ENCODE measurements at places on chromosomes 7 and 10.

DNA sequence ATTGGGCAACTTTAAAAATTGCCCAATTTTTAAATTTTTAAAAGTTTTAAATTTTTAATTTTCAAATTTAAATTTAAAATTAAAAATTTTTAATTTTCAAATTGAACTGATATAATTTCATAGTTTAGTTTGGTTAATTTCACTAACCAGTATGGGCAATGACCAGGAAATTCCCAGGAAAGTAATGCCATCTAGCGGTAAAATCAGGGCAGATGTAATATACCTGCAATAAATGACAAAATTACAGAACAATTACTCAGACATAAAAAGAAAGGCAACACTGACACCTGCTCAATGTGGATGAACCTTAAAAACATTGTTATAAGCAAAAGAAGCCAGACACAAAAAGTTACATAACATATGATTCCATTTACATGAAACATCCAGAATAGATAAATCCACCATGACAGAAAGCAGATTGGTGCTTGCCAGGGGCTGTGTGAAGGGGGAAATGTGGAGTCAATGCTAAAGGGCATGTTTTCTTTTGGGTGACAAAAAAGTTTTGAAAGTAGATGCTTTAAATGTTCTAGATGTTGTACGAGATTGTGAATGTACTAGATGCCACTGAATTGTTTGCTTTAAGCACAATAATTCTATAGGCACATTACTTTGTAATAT is 28.6 kb upstream of the SLC16A12 start:
- no peak for DNase-seq

DNA sequence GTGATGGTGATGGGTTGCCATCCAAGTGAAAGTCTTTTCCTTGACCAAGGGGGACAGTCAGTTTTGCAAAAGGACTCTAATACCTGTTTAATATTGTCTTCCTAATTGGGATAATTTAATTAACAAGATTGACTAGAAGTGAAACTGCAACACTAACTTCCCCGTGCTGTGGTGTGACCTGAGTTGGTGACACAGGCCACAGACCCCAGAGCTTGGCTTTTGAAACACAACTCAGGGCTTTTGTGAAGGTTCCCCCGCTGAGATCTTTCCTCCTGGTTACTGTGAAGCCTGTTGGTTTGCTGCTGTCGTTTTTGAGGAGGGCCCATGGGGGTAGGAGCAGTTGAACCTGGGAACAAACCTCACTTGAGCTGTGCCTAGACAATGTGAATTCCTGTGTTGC is 6.9 kb downstream of the PPIF start:
- DNase-seq = no peak

GRCh38 chr7:78412216-78412858 is 613.8 kb downstream of the PHTF2 start:
- DNase-seq = no peak

DNA sequence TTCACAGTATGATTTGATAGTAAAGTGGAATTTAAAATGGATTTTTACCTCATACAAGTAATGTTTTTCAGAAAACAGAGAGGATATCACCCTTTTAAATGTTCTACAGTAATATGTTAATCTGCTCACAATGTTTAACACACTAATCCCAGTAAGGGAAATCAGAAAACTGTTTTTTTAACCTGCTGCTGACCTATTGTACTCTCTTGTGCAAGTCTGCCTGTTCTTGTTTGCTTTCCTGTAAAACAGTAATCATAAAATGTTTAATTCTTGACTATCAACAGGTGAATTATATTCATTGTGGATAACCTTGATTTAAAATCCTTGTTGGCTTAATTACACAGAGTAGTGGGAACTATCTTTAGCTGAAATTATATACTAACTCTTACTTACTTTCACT is 126.4 kb downstream of the GNAT3 start:
- DNase-seq = no peak

DNA sequence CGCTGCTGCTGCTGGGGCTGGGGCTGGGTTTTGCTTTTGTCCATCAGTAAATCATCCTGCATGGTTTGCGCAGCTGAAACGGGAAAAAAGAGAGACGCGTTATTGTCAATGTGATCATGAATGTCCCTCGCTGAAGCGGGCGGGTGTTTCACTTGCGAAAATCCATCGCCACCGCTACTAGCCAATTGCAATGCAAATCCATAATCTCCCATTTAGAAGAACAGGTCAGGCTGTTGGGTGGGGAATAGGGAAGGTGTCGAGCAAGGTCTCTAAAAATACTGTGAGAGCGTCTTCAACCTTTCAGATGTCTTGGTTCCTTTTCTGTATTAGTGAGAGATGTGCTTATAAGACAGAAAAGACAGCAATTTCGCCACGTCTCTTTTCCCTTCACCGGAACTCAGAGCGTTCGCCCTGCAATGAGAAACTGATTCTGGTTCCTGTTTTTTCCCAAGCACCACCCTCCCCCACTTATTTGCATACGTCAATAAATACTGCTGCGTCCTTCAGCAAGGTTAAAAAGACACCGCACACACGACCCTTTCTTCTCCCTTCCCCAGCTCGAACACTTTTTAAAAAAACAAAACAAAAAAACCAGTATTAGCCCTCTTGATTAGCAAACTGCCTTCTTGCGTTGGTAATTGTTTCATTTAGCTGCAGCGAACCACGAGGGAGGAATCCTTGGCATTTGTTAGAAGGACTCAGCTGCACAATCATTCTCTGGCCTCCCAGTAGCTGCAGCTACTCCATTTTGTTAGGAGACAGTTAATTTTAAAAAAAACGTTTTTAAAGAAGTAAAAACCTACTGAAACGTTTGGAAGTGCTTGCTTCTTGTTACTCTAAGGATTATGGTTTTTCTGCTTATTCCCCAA is 50.4 kb downstream of the CPEB3 start:
- peak; percentile 58 for DNase-seq

- no peak for DNase-seq
Measured at GRCh38 chr10:34821587-34822585, 6.8 kb upstream of the PARD3 start.

DNA sequence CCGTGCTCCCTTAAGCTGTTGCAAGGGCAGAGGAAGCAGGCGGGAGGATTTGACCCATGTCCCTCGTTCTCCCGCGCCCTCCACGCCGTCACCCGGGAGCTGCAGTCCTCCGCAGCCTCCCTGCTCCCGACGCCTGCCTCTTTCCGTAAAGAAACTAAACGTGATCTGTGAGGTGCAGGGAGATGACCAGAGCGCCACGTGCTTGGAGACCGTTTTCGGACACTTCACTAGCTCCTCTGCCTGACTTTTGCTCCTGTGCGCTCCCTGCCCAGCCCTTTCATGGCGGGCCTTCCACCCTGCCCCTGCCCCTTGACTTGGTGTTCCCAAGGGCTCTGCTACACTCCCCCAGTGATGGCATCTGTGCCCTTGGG is 171.2 kb downstream of the LSM5 start:
- DNase-seq = no peak
